ENCODE measurements at places on chromosomes 1 and 21. TPM values are rescaled to one million over a fixed set of nuclear protein-coding genes. Genes with fewer than 3 reads are reported as not detected.

GRCh38 chr1:155241841-155242264, 13.4 kb downstream of the ENTREP3 start:
- DNase-seq = no peak

- DNase-seq = no peak
Observed at GRCh38 chr1:202588503-202589189, 121.6 kb downstream of the SYT2 start.

DNA sequence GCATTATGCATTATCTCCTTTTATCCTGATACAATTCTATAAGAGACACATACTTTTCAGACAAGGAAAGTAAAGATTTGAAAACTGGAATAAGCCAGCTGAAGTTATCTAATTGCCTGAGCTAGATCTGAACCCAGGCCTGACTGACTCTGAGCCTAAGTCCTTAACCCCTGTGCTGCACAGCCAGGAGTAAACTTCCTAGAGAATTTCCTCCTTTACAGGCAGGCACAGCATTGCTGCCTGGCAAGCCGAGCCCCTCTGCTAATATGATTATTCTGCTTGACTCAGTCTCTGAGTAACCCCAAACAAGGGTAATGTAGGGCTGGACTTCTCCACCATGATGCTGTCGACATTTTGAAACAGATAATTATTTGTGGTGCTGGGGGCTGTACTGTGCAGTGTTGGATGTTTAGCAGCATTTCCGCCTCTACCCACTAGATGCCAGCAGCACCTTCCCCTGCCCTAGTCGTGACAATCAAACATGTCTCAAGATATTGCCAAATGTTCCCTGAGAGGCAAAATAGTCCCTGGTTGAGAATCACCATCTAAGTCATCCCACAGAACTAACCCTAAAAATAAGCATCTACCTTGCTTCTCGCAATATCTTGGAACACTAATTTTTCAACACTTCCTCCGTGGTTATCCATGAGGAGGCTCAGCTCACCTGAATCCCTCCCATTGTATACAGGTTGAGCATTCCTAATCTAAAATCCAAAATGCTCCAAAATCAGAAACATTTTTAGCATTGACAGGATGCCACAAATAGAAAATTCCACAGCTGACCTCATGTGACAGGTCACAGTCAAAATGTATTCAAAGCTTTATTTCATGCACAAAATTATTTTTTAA, 18.5 kb downstream of the CAMK1G start:
- no peak for DNase-seq

DNA sequence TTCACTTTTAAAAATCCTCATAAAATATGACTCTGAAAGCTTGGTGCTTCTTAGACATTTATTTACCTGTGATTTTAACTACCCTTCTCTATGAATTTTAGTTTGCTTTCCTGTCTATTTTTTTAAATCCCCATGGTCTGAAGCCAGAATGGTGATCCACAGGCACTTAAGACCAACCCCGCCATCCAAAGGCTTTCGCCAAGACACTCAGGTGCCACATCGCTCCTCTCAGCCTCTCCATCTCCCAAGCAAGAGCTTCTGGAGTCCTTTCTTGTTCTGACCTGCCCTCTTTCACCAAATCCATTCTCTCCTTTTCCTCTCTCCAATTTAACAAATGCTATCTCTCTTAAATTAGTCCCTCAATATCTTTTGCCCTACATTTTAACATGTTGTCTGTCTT, 464.6 kb downstream of the PCP4 start:
- DNase-seq = no peak

- no peak for DNase-seq
Observed at GRCh38 chr1:246221485-246222255, 285.4 kb downstream of the SMYD3 start.

DNA sequence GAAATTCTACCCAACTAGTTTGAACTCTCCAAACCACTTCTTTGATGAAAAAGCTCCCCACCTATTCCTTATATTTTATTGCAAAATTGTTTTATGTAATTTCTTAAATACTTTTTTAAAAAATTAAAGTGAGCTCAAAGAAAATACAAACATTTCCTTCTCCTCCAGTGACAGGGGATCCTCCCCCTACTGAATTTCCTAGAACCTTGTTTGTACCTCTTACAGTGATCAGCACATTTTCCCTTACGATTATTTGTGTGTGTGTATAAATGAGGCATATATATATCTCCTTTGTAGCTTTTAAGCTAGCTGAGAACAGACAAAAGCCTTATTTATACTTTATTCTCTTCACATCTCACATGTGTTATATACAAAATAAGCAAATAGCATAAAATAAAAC, 44.4 kb downstream of the VAV3 start:
- no peak for DNase-seq

- DNase-seq = no peak
Observed at GRCh38 chr21:42285569-42286245, 29.5 kb downstream of the TFF3 start.

GRCh38 chr1:16438516-16438915, 1.3 kb upstream of the SPATA21 start:
- DNase-seq = no peak

- DNase-seq = peak; percentile 70
Observed at GRCh38 chr1:164983023-164983650, 373.4 kb downstream of the LMX1A start.

GRCh38 chr1:57272601-57273000, 151.3 kb downstream of the DAB1 start:
- DNase-seq = no peak

- DNase-seq = peak; percentile 86
Observed at GRCh38 chr1:25799935-25800702, at the start of gene SELENON. Gene SELENON, plus strand, starts transcription at chr1:25800193. Its CDS starts 38 bp downstream, at chr1:25800231.

F13B gene
- not detected for total RNA-seq

AMY2B gene
- total RNA-seq = 50.1 TPM

All from sigmoid colon (tissue), 7 donors.